Activated T-helper 1 cell treated with anti-CD3 and anti-CD28 coated beads, Interleukin-12 subunit alpha, Interleukin-12 subunit beta, Interleukin-2, Interleukin-4 antibody, amounts not matched to agents 30 ng/mL and 10 ng/mL and 1 ng/mL, durations not matched to agents 14 hours and 24 hours and 36 hours (primary cell): ENCODE measurements at places on chromosomes 5 and 9.

GRCh38 chr5:112263469-112263868 lies 155.6 kb downstream of the EPB41L4A start:
- H3K36me3 ChIP-seq: no peaks in the 10 kb centered on the region
- no peak for DNase-seq
- H3K4me3 ChIP-seq: no peak overlapping the region

GRCh38 chr5:174990909-174991308 lies 266.5 kb downstream of the MSX2 start:
- H3K36me3 ChIP-seq: no peaks in the 10 kb centered on the region
- no peak overlapping the region for H3K27ac ChIP-seq

GRCh38 chr5:82465235-82465634 lies 187.1 kb upstream of the RPS23 start:
- H3K36me3 ChIP-seq: no peaks in the 10 kb centered on the region
- DNase-seq: no peak
- no peaks in the 10 kb centered on the region for H3K4me1 ChIP-seq
- H3K27me3 ChIP-seq: peaks cover 2% of the 10 kb centered on the region
- H3K4me3 ChIP-seq: no peak overlapping the region

GRCh38 chr9:70924380-70924779 lies 197.0 kb downstream of the TRPM3 start:
- H3K4me3 ChIP-seq: no peak overlapping the region
- H3K27me3 ChIP-seq: peaks cover 5% of the 10 kb centered on the region
- H3K4me1 ChIP-seq: no peaks in the 10 kb centered on the region
- no peak overlapping the region for H3K27ac ChIP-seq
- no peaks in the 10 kb centered on the region for H3K36me3 ChIP-seq
- no peak for DNase-seq

GRCh38 chr9:131053896-131054295 lies 42.4 kb upstream of the AIF1L start:
- H3K36me3 ChIP-seq: no peaks in the 10 kb centered on the region
- H3K27ac ChIP-seq: no peak overlapping the region
- H3K4me3 ChIP-seq: no peak overlapping the region
- no peaks in the 10 kb centered on the region for H3K27me3 ChIP-seq
- DNase-seq: no peak

DNA sequence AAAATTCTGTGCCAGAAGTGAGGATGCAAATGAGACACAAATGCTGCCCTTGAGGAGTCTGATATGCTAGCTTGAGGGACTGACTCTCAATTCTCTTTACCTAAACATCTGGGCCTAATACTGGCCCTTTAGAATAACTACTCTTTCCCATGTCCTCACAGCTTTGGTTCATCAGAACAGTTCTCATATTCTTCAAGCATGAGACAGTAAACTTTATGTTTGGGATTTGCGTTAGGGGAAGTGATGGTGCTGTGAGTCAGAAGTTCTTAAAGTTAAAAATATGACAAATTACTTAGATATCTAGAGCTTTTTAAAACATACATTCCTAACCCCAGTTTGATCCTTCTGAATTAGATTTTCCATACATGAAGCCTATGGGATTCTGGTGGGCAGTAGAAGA lies 665.0 kb upstream of the RGMB start:
- no peaks in the 10 kb centered on the region for H3K4me1 ChIP-seq
- no peak overlapping the region for H3K4me3 ChIP-seq

DNA sequence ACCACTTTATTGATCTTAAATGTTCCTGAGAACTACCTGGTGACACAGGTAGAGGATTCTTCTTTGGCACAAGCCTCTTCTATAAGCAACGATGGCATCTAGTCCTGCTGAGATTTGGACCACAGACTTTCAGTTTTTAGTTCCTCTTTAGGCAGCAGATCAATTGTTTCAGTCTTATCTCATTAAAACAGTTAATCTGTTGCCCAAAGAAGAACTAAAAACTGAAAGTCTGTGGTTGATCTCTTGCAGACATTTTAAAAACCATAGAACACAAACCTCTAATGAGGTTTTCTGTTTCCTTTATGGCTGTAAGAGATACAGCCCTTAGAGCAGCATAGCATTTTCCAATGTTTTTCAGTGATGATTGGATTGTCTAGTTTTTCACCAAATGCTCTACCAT lies 480.9 kb downstream of the MTRR start:
- H3K4me1 ChIP-seq: no peaks in the 10 kb centered on the region
- DNase-seq: no peak
- no peaks in the 10 kb centered on the region for H3K27me3 ChIP-seq
- no peak overlapping the region for H3K4me3 ChIP-seq
- no peaks in the 10 kb centered on the region for H3K36me3 ChIP-seq
- no peak overlapping the region for H3K27ac ChIP-seq

DNA sequence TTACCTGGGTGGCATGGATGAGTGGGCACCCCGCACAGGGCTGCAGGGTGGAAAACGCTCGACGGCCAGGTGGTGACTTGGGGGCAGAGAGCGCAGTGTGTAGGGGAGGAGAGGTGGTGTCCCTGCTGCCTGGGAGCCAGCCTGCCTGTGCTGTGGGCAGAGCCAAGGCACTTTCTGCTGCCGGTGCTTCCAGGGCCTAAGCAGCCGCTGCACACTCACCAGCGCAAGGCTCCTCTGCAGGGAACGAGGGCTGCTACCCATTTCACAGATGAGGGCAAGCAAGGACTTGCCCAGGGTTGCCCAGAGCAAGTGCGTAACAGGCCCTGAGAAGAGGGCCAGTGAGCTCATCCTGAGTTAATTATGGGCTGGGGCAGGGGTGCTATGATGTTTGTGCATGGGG lies 62.5 kb downstream of the CRB2 start:
- H3K27ac ChIP-seq: no peak overlapping the region
- H3K4me1 ChIP-seq: no peaks in the 10 kb centered on the region
- DNase-seq: no peak
- H3K27me3 ChIP-seq: no peaks in the 10 kb centered on the region

DNA sequence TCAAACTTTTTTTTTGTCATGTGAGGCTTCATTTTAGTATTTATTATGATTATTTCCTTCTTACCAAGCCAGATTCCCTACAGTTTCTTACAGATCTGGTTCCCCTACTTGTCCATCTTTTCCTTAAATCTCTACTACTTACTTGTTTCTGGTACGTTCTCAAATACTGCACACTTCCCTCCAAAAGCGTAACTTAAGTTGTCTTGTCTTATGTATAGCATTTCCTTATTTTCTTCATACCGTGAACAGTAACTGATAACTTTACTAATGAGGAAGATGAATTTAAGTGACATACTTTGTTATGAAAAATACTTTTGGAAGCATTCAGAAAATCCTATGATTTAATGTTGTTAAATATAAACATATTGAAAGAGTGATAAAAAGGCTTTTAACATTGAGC lies 67.3 kb downstream of the PARP8 start:
- H3K36me3 ChIP-seq: peaks cover 8% of the 10 kb centered on the region
- no peak overlapping the region for H3K27ac ChIP-seq
- H3K4me1 ChIP-seq: peaks cover 5% of the 10 kb centered on the region
- DNase-seq: no peak

DNA sequence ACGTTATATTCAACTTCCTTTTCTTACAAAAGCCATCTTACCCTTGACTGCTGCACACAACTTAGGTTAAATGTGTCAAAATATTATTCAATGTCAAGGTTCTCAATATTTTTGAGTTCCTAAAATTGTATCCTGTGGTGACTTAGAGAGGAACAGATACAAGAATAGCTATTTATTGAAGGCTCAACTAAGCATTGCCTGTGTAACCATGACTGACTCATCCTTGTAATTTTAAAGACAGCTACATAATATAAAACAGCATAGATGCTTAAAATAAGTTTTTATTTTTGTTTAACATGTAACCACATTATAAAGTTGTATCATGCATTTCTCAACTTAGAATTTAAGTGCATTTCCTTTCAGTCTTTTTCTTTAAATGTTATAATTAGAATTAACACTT lies 312.9 kb upstream of the RGMB start:
- H3K36me3 ChIP-seq: no peaks in the 10 kb centered on the region
- H3K27me3 ChIP-seq: no peaks in the 10 kb centered on the region
- no peaks in the 10 kb centered on the region for H3K4me1 ChIP-seq
- DNase-seq: no peak
- no peak overlapping the region for H3K27ac ChIP-seq
- H3K4me3 ChIP-seq: no peak overlapping the region

GRCh38 chr5:140855772-140856674 lies at the start of gene PCDHA10:
Gene PCDHA10 (plus strand): TSS chr5:140855897. CDS start chr5:140856049, 152 bp downstream.
- no peak within 1 kb of the TSS for H3K4me3 ChIP-seq
- H3K27me3 ChIP-seq: peaks cover 4% of the 10 kb centered on the region
- H3K4me1 ChIP-seq: no peaks in the 10 kb centered on the region
- no peak within 1 kb of the TSS for H3K27ac ChIP-seq

GRCh38 chr5:157366741-157367674 lies 93.0 kb upstream of the NIPAL4 start:
- no peak overlapping the region for H3K4me3 ChIP-seq
- H3K27me3 ChIP-seq: no peaks in the 10 kb centered on the region
- H3K36me3 ChIP-seq: peaks cover 51% of the 10 kb centered on the region
- no peak overlapping the region for H3K27ac ChIP-seq
- DNase-seq: no peak

GRCh38 chr5:164958688-164959087 lies 1453.3 kb downstream of the MAT2B start:
- no peak overlapping the region for H3K4me3 ChIP-seq
- H3K4me1 ChIP-seq: no peaks in the 10 kb centered on the region
- no peaks in the 10 kb centered on the region for H3K27me3 ChIP-seq
- no peaks in the 10 kb centered on the region for H3K36me3 ChIP-seq

- H3K27me3 ChIP-seq: no peaks in the 10 kb centered on the region
- no peaks in the 10 kb centered on the region for H3K4me1 ChIP-seq
- H3K4me3 ChIP-seq: no peak overlapping the region
Observed at GRCh38 chr9:100784755-100785154, 206.9 kb downstream of the CAVIN4 start.

DNA sequence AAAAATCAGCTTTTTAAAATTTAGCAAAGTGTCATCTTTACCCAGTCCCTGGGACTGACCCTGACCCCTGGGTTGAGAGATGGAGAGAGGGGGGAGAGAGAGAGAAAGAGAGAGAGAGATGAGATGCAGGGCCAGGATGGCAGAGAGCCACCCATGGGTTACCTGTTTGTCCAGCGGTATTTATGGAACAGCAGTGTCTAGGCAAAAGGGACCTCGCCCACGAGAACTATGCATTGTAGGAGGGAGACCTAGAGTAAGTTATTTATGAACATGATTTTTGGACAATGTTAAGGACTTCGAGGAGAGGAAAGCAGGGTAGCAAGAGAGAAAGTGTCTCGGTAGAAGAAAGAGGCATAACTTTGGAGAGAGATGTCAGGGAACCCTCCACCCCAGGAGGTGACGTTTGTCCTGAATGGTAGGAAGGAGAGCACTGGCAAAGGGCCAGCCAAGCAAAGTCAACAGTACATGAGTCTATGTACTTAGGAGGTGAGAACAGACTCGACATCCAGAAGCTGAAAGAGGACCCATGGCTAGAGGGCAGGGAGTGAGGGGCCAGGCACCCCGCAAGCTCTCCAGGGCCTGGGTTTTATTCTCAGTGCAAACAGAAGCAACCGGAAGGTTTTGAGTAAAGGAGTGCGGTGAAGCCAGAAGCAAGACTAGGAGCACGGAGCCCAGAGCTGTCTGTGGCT lies 30.5 kb upstream of the MSX2 start:
- DNase-seq: no peak
- no peak overlapping the region for H3K27ac ChIP-seq
- H3K4me1 ChIP-seq: peaks cover 4% of the 10 kb centered on the region
- peaks cover 41% of the 10 kb centered on the region for H3K27me3 ChIP-seq

DNA sequence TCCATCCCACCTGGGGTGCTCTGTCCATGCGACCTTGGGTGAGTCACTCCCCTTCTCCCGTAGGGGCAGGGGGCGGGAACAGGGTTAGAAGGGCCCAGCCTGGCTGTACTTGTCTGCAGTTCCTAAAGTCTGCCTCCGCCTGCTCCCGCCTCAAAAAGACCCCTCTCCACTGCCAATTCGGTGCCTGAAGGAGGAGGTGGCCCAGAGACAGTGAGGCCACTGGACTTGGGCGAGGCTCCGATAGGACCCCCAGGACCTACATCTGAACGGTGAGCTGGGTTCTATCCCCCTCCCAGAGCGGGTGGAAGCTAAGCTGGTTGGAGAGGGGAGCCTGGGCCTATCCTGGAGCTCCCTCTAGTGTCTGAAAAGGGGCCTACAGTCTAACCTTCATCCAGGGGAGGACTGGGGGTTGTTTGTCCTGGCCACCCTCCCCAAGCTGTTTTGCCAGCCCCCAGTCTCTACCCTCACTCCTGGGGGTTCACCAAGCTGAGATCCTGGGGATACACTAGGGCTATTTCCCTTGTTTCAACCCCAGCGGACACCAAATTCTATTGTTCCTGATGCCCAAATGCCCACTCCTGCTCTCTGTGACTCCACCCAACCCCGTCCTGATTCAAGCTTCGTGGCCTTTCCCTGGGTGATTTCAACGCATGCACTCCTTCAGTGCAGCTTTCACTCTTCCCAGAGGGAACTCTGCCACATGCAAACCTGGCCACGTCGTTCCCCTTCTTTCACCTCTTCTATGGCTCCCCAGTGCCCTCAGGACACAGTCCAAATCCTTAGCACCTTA lies 6.1 kb upstream of the CRB2 start:
- DNase-seq: peak; percentile 55
- H3K27me3 ChIP-seq: peaks cover 12% of the 10 kb centered on the region
- no peaks in the 10 kb centered on the region for H3K4me1 ChIP-seq
- H3K4me3 ChIP-seq: no peak overlapping the region

GRCh38 chr5:142492781-142493281 lies 168.0 kb upstream of the SPRY4 start:
- no peaks in the 10 kb centered on the region for H3K4me1 ChIP-seq
- no peaks in the 10 kb centered on the region for H3K27me3 ChIP-seq
- no peak overlapping the region for H3K4me3 ChIP-seq
- no peak for DNase-seq

DNA sequence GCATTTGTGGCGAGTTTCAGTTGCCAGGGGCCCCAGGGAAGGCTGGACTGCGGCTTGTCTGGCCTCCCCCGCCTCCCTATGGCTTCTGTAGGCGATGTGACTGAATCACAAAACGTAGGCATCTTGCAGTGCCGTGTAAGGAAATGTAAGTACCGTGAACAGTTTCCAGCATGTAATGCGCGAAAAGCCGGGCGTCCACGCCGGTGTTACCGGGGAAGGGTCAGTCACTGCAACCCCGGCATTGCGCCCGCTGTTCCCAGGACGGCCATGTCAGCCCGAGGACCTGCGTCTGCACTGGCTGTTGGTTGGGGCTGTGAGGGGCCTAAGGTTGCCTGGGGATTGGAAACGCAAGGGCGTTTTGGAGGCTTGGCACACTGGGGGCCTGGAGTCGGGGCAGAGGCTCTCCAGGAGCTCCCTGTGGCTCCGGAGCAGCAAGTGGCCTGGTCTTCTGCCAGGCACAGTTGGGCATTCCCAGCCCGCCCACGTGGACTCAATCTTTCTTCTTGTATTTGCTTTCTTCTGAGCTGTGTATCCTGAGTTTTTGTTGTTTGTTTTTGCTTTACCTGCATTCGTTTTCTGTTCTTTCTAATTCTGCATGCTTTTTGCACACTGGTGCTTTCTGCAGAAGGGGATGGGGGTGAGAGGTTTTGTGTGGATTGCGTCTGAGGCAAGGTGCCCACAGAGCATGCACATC lies 36.9 kb upstream of the PLEKHG4B start:
- no peak overlapping the region for H3K27ac ChIP-seq
- H3K4me1 ChIP-seq: no peaks in the 10 kb centered on the region
- peak overlapping the region; percentile 45 for H3K4me3 ChIP-seq
- DNase-seq: no peak

GRCh38 chr9:20624201-20625002 lies 2.1 kb upstream of the MLLT3 start:
- peak overlapping the region; percentile 87 for H3K27ac ChIP-seq
- H3K4me3 ChIP-seq: peak overlapping the region; percentile 88
- peaks cover 9% of the 10 kb centered on the region for H3K36me3 ChIP-seq
- DNase-seq: peak; percentile 30
- peaks cover 3% of the 10 kb centered on the region for H3K27me3 ChIP-seq
- H3K4me1 ChIP-seq: peaks cover 33% of the 10 kb centered on the region
